ENCODE measurements at places on chromosomes 2 and 18.
A peak's percentile ranks its signal among the peaks of the same experiment; 100 is the strongest.

DNA sequence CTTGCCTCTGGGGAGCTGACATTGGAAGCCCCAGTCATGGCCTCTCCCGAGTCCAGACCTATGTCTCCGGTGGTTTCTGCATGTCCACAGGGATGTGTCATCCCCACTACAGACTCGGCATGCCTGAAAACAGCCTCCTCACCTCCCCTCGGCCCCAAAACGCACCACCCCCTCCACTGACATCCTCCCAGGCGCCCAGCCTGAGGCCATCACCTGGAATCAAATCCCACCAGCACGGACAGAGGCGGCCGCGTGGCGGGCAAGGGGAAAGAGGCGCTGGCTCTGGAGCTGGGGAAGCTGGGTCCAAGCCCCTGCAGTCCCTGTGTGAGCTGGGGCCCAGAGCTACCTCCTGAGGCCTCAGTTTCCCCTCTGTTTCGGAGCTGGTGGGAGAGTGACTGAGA is 69.9 kb upstream of the SMAD7 start:
- DNase-seq = no peak

DNA sequence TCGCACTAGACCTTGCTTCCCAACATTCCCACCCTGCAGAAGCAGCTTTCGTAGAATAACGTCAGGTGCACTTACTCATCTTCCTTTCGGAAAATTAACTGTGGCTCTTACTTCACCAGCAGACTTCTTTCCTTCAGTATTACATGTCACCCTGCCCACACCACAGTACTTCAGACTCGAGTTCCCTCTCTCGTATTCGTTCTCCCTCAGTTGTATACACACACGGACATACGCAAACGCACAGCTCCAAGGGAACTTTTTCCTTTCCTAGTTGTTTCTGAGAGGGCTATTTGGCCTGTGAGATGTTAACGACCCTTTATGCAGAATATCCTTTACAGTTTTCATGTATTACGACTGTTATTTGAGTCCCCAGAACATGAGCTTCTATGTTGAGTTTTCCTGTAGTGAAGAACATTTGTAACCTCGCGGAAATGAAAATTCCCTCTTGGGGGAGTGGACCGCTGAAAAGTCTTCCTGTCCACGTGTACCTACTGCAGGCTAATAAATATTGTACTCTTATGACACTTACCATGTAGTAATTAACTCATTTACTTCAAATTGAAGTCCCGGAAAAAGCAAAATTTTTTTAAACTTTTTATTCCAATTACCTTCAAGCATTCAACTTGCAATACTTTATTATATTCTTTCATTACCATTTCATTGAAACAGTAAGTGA is 908 bp downstream of the ERLEC1 start:
- DNase-seq = no peak

DNA sequence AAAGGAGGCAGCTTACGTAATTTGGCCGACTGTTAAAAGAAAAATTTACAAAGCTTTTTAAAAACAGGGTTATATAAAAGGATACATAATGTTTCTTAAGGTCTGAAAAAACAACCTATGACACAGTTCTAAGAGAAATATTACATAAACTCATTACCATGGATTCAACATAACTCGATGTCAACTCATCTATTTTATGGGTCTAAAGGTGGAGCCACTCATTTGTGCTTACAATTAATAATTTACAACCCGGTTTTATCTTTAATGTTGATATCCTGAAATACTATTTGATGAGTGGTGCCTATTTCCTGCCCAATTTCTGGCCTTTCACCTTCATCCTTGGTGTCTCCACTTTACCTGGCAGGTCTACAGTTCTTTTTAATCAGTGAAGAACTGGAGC is 15.1 kb downstream of the USP40 start:
- no peak for DNase-seq

- DNase-seq = no peak
Observed at GRCh38 chr2:177489719-177490301, 97.2 kb downstream of the AGPS start.

DNA sequence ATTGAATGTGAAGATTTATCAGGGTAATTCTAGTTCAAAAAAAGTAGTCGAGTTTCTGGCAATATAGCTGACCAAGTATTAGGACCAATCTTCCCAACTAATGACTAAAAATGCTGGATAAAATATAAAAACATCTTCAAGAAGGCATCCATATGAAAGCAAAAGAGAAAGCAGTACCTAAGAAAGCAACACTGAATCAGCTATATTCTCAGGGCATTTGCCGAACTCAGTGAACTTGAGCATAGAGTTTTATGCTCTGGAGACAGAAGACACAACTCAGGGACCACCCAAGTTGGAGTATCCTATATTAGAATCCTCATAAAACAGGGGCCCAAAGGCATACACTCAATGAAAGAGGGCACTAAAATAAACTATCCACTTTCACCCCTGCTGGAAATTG is 103.7 kb upstream of the HNRNPA3 start:
- DNase-seq = no peak

- DNase-seq = no peak
Observed at GRCh38 chr18:650428-650858, 7.0 kb upstream of the TYMS start.

- DNase-seq = no peak
Observed at GRCh38 chr2:110104025-110104771, 11.4 kb downstream of the MALL start.

DNA sequence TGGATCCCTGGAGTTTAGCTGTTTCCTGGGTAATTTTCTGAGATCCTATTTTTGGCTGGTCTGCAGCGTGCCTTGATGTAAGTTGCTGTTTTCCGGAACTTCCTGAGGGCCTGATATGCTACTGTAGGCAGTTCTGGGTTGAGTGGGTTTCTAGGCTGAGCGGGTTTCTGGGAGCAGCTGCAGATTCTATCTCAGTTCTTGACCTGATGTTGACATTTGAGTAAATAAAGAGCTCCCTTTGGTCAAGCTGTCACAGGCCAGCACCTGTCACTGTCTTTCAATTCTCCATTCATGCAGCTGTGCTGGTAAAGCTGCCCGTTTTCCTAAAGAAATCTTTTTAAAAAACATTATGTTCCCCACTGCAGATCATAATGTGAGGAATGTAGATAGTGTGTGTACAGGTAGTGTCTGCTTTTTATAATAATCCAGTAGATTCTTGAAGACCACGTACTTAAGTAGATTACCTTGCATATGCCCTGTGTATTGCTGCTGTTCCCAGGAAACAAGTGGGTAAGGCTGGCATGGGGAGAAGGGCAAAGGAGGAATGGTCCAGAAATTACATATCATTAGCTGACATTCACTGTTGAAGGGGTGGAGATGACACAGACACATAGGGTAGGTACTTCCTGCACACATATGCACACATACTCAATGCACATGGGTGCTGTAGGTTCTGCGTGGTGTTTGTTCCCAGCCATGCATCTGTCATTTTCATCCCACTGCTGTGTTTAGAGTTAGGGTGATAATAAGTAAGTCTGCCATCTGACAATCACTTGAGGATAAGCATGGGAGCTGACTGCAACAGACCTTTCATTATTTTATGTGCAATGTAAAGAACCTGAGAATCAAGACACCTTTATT is 25.9 kb downstream of the CD28 start:
- no peak for DNase-seq

GRCh38 chr2:10530607-10531239 is 82.6 kb upstream of the ODC1 start:
- DNase-seq = no peak

GRCh38 chr2:53150146-53150545 is 617.5 kb upstream of the CHAC2 start:
- DNase-seq = no peak

GRCh38 chr2:196592911-196593881 is 46.3 kb upstream of the CCDC150 start:
- no peak for DNase-seq

DNA sequence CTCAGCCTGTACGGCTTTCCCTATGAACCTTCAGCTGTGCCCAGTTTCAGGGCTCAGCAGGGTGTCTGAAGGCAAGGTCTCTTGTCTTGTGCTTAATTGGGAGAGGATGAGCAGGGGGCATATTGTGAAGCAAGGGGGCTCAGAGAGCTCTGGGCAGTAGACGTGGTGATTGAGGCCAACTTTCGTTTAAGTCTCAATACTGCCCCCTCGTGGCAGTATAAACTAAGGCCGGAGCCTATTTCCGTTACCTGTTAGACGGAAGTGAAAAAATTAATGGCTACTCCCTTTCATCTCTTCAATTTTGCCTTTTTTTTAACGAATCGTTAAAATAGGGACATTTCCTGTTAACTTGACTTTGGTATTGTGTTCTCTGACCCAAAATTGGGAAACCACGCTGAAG is 193.4 kb downstream of the TDRD15 start:
- DNase-seq = no peak

GRCh38 chr2:105177536-105178254 is 63.8 kb upstream of the GPR45 start:
- no peak for DNase-seq

GRCh38 chr2:215711471-215712034 is 275.7 kb upstream of the FN1 start:
- no peak for DNase-seq

- no peak for DNase-seq
Observed at GRCh38 chr2:59803586-59803985, 749.9 kb downstream of the BCL11A start.

- no peak for DNase-seq
Observed at GRCh38 chr2:10179422-10179821, 56.9 kb downstream of the RRM2 start.

GRCh38 chr2:96306370-96306769 is 1.0 kb upstream of the SNRNP200 start:
- no peak for DNase-seq

- peak; percentile 48 for DNase-seq
Observed at GRCh38 chr18:47772374-47773248, 157.8 kb downstream of the SMAD2 start.

- no peak for DNase-seq
Observed at GRCh38 chr2:60316381-60317033, 236.9 kb downstream of the BCL11A start.

DNA sequence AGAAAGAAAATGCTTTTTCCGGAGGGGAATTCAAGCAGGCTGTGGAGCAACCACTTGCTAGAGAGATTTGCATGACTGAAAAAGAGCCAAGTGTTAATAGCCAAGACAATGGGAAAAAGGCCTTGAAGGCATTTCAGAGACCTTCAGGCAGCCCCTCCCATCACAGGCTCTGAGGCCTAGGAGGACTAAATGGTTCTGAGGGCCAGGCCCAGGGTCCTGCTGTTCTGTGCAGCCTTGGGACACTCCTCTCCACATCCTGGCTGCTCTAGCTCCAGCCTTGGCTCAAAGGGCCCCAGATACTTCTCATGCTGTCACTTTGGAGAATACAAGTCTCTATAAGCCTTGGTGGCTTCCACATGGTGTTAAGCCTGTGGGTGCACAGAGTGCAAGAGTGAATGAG is 81.8 kb downstream of the B3GNT2 start:
- no peak for DNase-seq

- no peak for DNase-seq
Observed at GRCh38 chr18:58205443-58206160, 161.6 kb downstream of the NEDD4L start.

- DNase-seq = no peak
Observed at GRCh38 chr2:195604706-195605105, 52.3 kb upstream of the SLC39A10 start.

DNA sequence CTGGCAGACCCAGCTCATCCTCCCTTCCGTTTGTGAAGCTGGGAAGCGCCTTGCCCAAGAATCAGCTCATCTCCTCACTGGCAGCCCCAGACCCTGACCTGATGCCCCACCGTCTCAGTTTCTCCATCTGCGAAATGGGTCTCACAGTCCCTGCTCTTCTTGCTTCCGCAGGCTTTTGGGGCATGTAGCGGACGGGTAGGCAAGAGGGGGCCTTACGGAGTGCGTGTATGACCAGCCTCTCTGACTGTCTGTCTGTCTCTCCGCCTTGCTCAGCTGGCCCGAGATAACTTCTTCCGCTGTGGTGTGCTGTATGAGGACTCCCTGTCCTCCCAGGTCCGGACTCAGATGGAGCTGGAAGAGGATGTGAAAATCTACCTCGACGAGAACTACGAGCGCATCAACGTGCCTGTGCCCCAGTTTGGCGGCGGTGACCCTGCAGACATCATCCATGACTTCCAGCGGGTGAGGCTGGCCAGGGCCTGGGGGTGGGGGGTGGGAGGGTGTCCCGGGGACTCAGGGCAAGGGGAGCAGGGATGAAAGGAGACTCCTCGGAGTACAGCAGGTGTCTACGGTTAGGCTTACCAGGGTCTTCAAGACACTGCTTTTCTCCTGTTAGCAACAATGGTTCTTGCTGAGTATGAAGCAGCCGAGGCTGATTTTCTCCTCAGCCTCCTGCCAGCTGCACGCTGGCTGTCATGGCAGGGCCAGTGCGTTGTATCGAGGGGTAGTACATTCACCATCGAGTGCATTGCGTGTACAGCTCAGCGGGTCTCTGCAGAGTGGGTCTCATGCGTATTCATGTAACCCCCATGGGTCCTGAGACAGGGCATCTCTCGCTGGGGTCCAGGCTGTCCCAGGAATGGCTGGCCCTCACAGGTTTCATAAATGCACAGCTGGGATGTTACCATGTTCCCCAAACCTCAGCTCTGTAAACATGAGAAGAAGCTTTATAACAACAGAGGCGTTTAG is 10.9 kb downstream of the ITM2C start:
- DNase-seq = no peak

DNA sequence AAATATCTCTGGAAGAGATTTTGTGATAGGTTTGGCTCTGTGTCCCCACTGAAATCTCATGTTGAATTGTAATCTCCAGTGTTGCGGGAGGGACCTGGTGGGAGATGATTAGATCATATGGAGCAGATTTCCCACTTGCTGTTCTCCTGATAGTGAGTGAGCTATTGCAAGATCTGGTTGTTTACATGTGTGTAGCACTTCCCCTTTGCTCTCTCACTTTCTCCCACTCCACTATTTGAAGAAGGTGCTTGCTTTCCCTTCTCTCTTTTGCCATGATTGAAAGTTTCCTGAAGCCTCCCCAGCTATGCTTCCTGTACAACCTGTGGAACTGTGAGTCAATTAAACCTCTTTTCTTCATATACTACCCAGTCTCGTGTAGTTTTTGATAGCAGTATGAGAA is 97.0 kb upstream of the FN1 start:
- no peak for DNase-seq

DNA sequence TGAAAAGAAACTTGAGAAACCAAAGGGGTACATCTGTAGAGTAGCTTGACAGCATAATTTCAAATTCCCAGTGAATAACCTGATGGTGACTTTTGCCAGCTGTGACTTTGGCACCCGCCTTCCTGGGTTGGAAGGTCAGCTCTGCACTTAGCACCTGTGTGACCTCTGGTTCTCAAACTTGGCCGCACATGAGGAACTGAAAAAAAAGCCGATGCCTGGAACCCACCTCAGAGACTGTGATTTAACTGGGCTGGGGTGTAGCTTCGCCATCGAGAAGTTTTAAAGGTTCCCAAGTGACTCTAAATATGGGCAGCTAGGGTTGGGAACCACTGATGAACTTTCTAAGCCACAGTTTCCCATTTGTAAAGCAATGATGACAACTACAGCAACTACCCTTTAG is 6.5 kb downstream of the EFEMP1 start:
- DNase-seq = no peak
